ENCODE measurements at places on chromosomes 5 and 9.

DNA sequence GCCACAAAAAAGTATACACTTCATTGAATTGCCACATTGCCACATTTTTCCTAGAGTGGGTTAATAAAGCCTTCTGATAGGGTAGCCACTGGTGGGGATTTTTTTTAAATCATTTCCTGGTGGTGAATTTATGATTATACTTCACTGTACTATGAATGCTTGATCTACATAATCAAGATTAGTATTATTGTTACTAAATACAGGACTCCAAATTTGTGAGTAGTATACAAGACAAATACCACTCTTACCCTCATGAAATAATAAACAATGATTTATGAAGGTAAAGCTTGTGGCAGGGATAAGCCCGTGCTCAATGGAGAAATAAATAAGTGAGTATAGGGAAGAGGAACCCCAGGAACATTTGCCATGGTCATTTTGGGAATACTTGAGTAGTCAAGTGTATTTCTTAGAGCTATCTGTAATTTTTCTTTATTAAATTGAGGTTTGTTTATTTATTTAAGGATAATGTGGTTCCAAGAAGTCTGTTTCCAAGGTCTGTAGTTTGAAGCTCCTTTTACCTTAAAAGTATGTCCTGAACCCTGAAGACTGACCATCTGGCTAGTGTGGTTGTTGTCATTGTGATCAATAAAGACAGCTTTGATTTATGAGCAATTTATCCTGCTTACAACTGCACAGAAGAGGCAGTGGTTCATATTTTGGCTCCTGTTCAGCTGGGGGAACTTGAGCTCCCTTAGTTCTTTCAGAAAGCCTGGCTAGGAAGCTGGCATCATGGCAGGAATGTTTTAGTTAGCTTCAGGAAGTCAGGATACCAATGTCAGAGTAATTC lies 118.6 kb downstream of the ZSWIM6 start:
- peak; percentile 88 for DNase-seq

- DNase-seq: peak; percentile 89
Observed at GRCh38 chr9:129473523-129474244, 147.2 kb downstream of the C9orf50 start.

- no peak for DNase-seq
Observed at GRCh38 chr9:15203581-15203980, 103.4 kb downstream of the TTC39B start.

- DNase-seq: peak; percentile 56
Observed at GRCh38 chr5:93583768-93584595, 960 bp downstream of the NR2F1 start.

GRCh38 chr9:38405785-38406184 lies 13.3 kb downstream of the ALDH1B1 start:
- no peak for DNase-seq

DNA sequence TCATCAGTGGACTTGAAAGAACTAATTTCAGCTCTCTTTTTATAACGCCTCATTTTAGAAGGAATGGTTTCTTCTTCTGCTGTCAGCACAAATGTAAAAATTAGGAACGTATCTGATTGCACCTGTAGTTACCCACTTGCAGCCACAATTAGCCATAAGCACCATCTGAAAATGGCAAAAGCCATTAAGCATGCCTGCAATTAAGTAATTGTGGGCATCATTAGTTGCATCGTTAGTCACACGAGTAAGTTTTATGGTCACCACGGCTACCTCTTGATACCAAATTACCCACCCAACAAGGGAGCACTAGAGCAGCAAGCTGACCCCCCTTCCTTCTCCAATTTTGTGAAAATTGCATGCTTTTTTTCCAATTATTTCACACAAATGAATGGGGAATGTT lies 25.8 kb upstream of the SLC44A1 start:
- DNase-seq: no peak

DNA sequence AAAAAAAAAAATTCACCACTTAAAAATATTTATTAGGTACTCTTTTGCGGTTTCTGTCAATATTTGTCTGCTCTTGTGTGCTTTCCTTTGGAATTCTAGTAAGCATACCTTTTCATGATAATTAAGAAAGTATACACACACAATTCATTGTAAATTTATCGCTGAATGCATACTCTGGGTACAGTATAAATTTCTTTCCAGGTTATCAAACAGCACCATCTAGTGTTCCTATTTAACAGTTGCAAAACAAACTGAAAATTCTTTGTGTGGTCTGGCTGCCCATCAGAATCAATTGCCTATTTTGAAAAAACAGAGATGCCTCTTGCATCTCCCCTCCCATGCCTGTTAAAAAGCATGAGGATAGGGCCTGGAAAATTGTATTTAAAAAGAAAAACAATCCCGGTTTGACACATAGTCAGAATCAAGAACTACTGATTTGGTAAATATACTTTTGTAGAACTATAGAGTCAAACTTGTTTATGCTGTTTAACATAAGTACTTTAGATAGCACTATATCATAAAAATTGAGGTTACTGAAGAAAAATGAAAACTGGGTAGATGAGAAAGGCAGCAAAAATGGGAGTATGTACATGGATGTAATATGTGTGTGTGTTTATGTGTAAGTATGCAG lies 16.2 kb downstream of the PGGT1B start:
- DNase-seq: peak; percentile 60

DNA sequence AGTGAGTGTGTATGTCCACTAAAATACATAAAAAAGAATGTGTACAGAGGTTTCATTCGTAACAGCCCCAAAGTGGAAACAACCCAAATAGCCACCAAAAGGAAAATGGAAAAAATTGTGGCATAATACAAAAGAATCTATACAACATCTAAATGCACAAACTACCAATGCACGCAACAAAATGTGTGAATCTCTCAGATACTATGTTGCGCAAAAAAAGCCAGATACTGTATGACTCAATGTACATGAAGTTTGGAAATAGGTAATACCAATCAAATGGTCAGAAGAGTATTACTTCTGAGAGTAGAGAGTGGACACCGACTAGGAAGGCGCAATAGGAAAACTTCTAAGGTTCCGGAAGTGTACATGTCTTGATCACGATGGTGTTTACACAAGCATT lies 2.4 kb downstream of the XPA start:
- DNase-seq: no peak

DNA sequence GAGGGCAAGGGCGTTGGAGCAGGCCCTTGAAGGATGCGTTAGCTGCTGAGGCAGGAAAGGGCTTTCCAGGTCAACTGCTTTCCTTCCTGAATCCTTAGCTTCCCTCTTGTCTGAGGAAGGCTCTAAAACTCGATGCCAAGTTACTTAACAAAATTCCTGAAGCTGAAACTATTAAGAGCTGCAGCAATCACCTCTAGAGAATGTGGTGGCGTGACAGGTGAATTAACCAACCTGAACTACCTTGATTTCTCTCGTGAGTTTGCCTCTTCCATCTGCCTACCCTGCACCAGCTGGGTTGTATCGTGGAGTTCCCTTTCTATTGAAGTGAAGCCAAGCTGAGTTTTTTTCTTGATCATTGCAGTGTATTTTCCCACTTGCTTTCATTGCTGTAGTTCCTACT lies 96.1 kb downstream of the PDE8B start:
- no peak for DNase-seq

DNA sequence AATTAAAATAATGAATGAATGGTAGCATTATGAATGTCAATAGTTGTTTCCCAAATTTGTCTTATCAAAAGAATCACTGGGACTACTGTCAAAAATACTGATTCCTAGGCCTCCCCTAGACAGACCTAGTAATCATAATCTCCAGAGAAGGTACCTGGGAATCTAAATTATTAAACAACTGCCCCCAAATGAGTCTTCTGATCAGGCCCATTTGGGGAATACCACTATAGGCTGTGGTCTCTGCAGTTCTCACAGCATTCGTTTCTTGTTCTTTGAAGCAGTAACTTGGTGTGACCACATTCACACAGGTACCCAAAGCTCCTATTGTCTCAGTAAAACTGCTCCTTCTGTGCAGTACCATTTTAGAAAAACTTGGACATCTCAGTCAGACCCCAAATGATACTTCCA lies 230.9 kb downstream of the PIK3R1 start:
- no peak for DNase-seq

DNA sequence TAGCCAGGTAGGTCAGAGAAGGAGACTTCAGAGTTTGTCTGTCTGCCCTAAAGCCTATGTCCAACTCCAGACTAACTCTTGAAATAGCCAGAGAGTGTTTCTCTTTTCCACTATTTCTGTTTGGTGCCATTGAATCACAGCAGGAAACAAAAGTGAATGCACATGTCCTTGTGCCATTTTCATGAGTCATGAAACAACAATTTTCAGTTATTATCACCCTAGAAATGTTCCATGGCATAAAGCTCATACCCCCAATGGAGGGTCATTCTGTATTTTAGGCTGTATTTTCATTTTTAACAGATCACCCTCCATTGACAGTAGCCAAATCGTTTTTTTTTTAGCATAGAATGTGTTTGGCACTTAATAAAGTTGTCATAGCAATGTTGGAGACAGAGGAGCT lies 124.7 kb downstream of the PAPPA start:
- peak; percentile 25 for DNase-seq

DNA sequence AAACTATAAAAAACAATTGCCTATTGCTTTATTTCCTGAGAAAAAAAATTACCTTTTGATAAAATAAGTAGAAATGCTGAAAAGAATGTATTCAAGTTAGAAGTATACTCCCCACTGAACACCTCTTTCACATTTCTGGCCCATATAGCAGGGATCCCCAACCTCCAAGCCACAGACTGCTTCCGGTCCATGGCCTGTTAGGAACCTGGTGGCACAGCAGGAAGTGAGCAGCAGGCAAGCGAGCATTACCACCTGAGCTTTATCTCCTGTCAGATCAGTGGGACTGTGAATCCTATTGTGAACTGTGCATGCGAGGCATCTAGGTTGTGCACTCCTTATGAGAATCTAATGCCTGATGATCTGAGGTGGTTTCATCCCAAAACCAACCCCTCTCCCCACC lies 563.9 kb downstream of the RAB3C start:
- no peak for DNase-seq

GRCh38 chr5:180435594-180435993 lies 58.6 kb upstream of the CNOT6 start:
- DNase-seq: no peak

DNA sequence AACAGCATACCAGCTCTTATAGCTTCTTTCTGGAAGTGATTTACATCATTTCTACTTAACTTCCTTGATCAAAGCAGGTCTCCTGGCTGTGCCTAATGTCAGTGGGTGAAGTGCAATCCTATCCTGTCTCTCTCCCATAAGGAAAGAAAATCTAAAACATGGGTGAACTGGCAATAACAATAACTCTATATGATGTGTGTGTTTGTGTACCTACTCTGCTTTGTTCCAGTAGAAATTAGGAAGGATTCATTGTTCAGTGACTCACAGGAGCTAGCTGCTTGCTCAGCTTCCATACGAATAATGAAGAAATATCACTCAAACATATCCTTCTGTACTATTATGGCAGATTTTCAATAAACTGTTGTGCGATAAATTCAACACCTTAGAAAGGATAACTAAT lies 123.7 kb downstream of the ADGRV1 start:
- DNase-seq: no peak

DNA sequence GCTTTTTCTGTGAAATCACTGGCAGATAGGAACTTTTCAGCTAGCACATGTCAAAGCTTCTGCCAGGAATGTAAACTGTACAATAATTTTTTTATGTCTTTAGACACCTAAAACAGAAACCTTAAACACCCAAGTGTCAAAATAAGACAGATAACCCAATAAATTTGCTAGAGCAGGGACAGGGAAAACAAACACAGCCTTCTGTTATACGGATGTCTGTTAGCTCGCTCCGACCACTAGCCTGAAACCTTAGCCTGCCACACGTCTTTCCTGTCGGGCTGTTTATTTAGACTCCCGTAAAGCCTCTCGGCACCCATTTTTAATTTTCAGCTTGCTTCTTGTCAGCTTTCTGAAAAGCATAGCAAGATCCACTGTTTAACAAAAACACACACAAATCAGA lies 355.4 kb upstream of the SLC24A2 start:
- no peak for DNase-seq

DNA sequence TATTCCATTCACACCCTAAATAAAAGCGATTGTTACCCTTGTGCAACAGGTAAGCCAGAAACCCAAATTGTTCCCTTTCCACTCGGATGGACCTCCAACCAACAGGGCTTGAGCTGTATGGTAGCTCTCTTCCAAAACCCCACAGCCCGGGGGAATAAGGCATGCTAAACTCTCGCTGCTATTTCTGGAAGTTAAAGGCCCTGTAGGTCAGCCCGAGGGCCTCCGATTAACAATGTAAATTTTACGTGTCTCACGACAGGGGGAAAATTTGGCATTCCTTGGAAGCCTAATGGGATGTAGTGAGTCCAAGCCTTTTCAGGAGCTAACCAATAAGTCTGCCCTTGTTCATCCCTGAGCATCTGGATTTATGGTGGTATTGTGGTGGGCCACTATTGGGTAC lies 26.0 kb downstream of the CNOT8 start:
- DNase-seq: no peak

DNA sequence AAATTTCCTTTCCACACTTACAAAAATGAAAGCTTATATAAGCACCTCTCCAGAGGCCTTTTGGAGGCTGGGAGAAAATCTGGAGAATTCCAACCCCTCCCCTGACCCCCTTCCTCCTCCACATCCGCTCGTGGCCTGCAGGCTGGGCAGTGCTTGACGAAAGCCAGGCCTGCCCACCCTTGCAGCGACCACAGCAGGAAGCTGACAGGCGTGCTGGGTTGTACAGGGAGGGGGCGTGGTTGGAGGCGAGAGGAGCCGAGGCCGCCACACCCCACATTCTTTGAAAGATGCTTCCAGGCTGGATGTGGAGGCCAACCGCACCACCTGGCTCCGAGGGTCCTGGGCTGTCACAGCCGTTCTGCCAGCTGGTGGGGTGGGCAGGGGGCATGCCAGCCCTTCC lies 47.8 kb upstream of the IER5L start:
- DNase-seq: peak; percentile 97

DNA sequence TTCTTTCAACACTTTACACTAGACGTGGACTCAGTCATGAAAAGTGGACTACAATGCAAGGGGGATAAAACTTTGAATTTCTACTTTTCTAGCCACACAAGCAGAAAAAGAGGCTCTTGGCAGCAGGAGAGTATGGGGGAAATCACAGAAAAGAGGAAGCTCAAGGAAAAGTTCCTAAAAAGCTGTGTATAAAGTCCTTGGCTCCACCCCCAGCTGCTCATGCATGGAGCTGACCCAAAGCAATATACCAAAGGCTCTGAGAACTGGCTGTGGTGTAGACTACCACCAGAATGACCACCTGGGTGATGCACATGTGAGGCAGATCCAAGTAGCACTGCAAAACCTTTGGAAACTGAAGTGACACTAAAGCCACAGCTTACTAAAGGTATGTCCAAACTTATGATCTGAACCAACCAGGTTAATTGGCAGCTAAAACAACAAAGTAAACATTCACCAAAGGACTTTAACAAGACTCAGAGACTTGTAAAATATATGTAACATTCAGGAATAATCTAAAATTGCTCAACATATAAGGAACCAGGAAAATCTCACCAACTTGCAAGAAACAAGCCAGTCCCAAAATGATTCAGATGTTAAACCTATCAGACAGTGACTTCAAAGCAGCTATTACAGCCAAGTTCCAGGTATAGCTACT lies 55.5 kb upstream of the RASGRF2 start:
- no peak for DNase-seq

DNA sequence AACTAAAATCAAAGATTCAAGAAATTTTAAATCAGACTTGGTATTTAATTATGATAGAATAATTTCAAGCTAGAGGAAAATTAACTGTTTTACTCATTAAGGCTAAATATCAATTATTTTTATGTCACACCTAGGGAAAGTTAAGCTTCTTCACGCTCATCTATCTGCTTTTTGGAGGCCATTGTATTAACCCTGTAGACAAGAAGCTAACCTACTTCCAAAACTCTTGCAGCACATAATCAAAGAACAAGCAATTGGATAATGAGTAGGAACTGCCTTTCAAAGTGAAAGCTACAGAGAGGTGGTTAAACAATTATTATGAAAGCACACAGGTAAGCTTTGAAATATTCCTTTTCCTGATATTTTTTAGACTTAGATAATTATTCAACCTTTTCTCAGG lies 6.7 kb downstream of the EBF1 start:
- no peak for DNase-seq

Measured in fibroblast of the aortic adventitia (primary cell).